ENCODE measurements at places on chromosomes 3 and 15.
A peak's percentile ranks its signal among the peaks of the same experiment; 100 is the strongest.

- peak; percentile 27 for DNase-seq
These were observed 8.8 kb downstream of the TMEM40 start for GRCh38 chr3:12750223-12750622.

DNA sequence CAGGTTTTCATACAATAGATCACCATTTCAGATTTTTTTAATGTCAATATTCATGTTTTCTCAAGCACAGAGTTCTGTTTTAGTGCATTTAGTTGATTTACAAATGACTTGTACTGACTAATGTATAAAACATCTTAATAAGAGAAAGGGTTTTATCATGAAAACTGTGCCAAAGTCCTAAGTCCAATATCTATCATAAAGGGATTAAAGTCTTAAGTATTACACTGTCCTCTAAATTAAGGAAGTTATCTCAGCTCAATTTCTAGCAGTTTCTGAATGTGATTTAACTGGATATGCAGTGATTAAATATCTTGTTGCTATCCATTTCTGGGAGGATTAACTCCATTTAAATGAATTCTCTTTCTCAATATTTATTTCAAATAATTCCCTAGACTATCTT lies 381.1 kb upstream of the CNTN4 start:
- no peak for DNase-seq

- DNase-seq, result no peak
These were observed 924 bp upstream of the SIN3A start for GRCh38 chr15:75452364-75452864.

DNA sequence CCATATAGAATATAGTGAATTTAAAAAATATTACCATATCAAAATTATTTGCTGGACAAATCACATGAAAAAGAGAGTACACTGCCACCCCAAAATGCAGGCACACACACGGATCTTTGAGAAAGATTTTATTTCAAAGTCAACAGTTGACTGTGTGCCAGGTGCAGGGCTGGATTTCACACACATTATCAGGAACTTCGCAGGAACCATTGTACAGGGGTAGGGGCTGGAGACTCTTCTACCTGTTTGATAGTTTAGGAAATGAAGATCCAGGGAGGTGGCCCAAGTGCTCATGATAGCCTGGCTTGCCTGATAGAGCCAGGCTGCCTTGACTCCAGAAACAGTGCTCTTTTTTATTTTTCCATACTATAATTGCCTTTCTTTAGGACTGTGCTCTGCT lies 54.2 kb downstream of the IL1RAP start:
- no peak for DNase-seq

- no peak for DNase-seq
These were observed 11.7 kb upstream of the MRPS22 start for GRCh38 chr3:139332092-139332491.

DNA sequence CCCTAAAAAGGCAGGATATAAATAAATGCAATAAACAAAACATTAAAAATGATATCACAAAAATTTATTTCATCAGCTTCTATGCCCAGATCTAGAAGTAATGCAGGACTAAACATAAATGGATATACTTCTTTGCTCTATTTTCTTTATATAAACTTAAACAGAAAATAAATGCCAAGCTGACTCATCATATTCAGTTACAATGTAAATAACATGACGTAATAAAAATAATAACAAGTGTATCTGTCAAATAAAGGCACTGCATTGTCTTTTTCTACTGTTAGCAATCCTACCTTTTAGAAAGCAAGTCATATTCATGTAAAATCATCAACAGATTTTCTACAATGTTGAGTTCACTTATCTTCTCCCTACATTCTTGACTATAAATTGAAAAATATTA lies 61.6 kb downstream of the NEK10 start:
- no peak for DNase-seq

GRCh38 chr3:41304593-41304992 lies 105.3 kb downstream of the CTNNB1 start:
- no peak for DNase-seq

GRCh38 chr15:94352636-94353487 lies 121.5 kb downstream of the MCTP2 start:
- DNase-seq, result no peak

- no peak for DNase-seq
These were observed 3.2 kb upstream of the GABRR3 start for GRCh38 chr3:98038286-98038685.

GRCh38 chr3:184777566-184778356 lies 34.2 kb upstream of the VPS8 start:
- DNase-seq, result peak; percentile 91
